Hematopoietic multipotent progenitor cell treated with erythropoietin and hydrocortisone succinate and interleukin-3 and kit ligand, for 8 days (in vitro differentiated cells): ENCODE measurements at places on chromosomes 5 and 9.

GRCh38 chr9:8408575-8409190 lies 609.1 kb upstream of the DMAC1 start:
- DNase-seq: no peak

DNA sequence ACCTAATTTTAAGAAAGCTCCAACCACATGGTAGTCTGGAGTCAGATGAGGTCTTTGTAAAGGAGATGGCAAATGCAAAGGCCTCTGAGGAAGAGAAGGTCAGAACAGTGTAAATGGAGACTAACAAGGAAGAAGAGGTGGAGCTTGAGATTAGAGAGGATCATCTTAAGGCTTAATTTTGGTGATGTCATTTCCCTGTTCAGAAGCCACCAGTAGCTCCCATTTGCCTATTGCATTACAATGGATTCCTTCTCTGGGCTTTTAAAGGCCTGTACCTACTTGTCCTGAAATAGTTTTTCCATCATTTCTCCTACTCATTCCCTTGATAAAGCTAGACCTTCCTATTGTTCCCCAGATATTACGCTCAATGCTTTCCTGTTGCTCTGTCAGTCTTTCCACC lies 16.1 kb downstream of the PCSK5 start:
- no peak for DNase-seq

DNA sequence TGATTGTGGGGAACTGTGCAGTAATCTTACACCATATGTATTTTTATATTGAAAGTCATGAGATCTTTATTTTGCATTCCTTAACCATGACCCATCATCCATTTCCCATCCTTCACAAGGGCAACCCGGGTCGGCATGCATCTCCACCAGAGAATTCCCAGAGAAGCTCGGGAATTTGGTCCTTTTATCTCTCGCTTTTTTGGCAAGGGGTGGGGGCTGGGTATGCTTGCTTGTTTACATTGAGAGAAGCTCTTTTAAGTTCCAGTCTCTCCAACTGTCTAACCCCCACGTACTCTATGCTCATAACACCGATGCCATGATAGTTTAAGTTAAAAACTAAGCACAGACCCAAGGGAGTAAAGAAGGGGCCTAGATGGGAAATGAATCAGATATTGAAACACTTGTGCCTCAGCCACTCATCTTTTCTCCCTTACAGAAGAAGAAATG lies 109.9 kb upstream of the NFIB start:
- no peak for DNase-seq

DNA sequence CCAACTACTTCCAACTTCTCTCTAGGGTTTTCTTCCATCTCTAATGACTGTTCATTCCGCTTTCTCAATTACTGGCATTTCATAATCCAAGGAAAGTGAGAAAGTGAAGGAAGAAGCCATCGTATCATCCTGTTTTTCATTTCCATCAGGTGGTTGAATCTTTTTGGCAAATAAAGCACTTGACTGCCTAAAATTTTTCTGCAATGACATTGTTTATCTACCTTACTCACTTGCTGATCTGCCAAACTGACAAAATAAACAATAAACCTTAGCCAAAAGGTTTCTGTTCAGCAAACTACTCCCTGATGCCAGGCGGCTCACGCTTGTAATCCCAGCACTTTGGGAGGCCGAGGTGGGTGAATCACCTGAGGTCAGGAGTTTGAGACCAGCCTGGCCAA lies 18.4 kb downstream of the FNBP1 start:
- DNase-seq: no peak

DNA sequence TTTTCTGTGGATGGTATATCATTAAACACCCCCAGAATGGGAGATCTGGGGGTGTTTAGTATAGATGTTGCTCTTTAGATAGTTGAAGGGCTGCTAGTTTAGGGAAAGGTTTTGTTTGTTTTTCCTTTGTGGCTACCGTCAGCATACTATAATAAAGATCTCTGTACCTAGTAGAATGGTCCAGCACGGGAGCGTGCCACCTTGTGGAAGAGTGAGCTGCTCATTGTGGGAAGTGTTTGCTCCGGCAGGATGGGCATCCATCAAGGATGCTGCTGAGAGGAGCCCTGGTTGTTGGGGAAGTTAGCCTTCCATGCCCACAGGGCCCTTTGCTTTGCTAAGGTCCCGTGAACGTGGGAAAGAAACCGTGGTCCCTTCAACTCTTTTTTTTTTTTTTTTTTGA lies 113.1 kb downstream of the LIFR start:
- DNase-seq: no peak
